DMS79 treated with DMSO at 0.1 percent for 48 hours (cell line): ENCODE measurements at places on chromosomes 6 and 20.

DNA sequence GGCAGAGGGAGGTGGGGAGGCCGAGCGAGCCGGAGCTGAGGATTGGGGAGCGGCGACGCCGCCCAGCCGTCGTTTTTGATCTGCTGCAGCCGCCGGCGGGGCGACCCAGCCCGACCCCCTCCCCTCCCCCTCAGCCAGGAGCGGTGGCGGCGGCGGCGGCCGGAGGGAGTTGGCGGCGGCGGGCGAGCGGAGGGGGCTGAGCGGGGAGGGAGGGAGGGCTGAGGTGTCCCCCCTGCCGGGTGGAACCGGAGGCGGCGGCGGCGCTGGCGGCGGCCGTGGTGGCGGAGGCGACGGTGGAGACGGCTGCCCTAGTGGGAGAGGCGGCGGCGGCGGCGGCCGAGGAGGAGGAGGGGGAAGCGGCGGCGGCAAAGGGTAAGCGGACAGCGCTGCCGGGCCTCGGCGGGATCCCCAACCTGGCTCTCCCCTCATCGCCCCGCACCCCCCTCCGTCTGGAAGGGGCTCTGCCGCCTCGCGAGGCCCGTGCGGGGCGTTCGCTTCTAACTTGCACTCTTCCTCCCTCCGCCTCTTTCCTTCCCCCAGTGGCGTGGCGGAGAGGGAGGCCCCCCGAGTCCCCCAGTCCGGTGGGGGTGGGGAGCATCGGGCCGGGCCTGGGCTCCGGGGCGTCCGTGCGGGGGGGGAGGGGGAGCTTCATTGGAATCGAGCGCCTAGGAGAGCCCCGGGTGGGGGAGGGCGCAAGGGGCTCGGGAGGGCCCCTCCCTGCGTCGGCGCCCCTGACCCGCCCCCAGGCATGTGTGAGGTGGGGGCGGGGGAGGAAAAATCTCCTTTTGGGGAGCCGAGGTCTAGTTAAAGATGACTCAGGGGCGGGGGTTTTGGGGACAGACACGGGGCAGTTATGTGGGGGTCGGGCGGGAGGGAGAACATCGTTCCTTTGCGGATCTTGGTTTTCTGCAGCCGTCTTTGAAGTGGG, at the start of gene TAB2:
Gene TAB2, plus strand, starts transcription at position 69 of the 928 bp plus-strand sequence. CDS start 52,286 bp downstream, outside the sequence.
- DNase-seq, result no peak

DNA sequence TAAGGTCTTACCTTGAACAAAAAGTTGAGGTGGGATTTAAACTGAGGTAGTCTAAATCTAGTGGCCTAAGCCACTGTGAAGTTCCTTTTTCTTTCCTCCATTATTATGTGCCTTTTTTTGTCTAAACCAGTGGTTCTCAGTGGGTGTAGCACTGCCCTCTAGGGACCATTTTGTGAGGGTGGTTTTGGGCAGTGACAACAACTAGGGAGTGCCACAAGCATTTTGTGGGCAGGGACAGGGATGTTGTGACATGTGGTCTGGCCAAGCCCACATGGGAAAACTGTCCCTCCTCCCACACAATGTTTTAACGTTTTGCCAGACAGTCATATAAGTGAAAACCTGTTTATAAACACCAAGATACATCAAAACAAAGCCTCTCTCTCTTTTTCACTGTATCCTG, 899.4 kb upstream of the FLRT3 start:
- no peak for DNase-seq

DNA sequence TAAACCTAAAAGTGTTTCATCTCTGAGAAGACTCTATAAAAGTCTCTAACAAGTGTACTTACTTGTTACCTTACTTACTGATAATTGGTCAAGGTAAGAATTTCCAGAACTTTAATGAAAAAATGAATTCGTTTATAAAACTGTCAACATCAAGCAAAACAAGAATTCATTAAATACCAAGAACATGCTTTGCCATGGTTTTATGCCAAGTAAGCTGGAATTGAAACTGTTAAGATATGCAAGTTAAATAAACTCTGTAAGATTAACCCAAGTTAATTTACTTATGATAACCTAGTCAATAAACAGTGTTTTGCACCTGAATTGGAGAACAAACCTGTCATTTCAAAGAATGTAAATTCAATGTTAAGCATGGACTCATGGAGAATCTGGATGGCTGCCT, 17.1 kb upstream of the DEFB113 start:
- DNase-seq, result no peak

GRCh38 chr6:404685-405423, 13.3 kb downstream of the IRF4 start:
- DNase-seq, result no peak

DNA sequence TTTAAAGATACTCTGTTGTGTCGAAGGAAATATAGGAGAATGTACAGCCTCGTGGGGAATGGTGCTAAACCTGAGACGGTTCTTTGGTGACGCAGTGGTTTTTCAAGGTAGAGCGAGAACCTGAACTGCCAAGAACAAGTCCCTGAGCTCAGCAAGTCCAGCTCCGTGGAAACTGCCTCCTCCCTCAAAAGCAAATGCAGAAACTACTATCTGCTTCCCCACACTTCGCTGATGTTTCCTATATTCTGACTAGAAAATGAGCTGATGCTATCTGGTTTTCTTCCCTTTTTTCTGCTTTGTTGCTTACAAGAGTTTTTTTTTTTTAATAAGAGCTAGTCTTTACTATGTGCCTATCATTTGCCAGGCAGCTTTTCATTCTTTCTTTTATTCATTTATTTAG, 85.3 kb upstream of the LY86 start:
- DNase-seq, result no peak

DNA sequence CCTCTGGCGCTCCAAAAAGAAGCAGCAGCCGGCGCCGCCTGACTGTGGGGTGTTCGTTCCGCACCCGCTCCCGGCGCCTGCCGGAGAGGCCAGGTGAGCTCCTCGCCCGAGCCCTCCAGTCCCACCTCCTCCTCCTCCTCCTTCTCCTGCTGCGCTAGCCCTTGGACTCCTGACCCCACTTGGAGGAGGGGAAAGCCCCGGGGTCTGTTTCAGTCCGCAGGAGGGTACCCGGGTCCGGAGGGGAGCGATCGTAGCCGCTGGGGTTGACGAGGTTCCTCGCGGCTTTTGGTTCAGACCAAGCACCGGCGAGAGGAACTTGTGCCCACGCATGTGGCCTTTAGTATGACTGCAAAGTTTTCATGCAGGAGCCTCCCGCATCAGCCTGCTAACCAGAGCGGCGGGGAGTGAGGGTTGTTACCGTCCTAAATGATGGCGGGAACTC, 493 bp downstream of the CRYBG1 start:
- no peak for DNase-seq
